ENCODE measurements at places on chromosomes 1 and 21.

DNA sequence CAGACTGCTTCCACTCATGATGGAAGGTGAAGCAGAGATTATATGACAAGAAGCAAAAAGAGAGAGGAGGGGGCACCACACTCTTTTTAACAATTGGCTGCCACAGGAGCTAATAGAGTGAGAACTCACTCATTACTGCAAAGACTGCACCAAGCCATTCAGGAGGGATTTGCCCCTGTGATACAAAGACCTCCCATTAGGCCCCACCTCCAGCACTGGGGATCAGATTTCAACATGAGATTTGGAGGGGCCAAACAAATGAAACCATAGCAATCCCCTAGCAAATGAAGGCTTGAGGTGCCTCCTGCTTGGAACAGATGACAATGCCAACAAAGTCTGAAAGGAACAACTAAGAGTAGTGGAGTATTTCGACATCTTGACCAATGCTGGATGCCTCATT is 122.5 kb upstream of the COA6 start:
- DNase-seq: no peak

GRCh38 chr1:39387452-39387851 is 104.0 kb upstream of the BMP8A start:
- DNase-seq: no peak

DNA sequence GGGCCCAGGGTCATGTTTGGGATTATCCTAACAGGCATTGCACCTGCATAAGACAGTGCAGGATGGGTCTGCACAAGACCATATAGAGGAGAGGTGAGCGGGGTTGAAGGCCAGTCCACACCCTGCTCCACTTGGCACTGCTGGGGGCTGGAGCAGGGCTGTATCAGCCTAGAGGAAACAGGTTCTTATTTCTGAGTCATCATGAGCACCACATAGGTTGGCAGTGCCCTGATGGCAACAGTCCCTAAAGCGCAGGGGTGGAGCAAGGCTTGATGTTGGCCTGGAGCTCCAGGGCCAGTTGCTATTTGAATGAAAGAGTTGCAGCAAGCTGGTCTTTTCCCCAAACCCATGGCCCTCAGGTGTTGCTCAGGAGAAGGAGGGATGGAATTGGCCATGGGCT is 29.8 kb upstream of the BMP8B start:
- no peak for DNase-seq

GRCh38 chr1:43706598-43707189 is 642 bp upstream of the ST3GAL3 start:
- DNase-seq: no peak

Data from GM10248 (cell line).